ENCODE measurements at places on chromosomes 6 and 20.

GRCh38 chr20:17438436-17439039 lies 92.6 kb downstream of the BFSP1 start:
- DNase-seq: no peak

DNA sequence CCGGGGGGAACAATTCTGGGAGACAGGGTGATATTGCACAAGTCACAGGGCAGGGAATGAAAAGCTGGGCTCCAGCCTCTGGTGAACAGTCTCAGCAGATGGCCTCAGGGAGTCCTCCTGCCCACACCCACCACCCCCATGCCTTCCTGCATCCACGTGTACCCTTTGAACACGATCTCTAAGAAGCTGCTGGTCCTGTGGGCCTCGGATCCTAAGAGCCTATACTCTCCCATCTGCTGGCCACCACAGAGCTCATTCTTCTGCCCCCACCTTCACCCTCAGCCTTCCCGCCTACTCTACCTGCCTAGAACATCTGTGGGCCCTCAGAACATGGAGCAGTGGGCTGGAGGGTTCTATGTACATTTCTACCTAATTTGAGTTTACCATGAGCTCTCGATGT lies 60.3 kb downstream of the TRERF1 start:
- no peak for DNase-seq

DNA sequence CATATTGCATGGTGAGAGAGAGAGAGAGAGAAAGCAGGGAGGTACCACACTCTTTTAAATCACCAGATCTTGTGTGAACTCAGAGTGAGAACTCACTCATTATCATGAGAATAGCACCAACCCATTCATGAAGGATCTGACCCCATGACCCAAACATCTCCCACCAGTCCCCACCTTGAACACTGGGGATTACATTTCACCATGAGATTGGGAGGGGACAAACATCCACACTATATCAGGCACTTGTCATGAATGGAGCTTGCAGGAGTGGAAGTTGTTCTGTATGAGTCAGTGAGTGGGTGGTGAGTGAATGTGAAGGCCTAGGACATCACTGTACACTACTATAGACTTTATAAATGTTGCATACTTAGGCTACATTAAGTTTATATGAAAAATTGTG lies 47.7 kb upstream of the RNF182 start:
- DNase-seq: no peak

DNA sequence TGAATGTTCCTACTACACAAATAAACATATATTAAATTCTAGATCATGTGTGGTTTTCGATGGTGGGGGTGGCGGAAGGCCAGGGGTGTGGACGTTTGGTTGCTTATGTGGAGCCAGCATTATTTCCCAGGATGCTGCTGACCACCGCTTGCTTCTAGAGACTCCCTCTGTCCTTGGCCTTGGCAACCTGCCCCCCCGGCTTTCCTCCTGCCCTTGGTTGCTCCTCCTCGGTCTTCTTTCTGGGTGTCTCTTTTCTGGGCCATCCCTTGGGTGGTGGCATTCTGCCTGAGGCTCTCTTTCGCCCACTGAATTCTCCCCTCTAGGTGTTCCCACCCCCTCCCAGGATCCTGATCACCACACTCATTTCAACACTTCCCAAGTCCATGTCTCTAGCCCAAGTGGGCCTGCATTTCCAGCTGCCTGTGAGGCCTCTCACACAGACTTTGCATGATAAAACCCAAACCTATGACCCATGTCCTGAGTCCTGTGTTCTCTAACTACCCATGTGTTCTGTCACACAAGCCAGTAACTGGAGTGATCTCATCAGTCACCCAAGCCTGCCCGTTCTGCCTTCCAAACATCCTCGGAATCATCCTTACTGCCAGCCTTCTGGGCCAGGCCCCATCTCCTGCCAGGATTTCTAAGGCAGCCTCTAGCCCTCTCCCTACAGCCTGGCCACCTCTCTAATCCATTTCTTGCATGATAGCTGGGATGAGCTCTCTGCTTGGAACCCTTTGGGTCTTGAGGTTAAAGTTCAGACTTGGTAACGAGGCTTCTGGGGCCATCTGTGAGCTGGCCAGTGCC lies 71.2 kb downstream of the CDS2 start:
- no peak for DNase-seq

DNA sequence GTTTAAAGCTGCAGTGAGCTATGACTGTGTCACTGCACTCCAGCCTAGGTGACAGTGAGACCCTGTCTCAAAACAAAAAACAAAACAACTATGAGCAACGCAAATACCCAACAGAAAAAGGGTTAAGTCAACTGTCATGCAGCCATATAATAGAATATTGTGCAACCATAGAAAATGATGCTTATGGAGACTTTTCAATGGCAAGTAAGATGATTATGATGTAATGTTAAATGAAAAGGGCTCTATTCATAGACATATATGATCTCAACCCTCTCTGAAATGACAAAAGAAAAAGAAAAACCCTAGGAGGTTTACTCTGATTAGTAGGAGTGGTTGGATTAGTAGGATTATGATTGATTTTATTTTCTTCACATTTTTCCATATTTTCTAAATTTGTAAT lies 41.3 kb upstream of the TBC1D7 start:
- no peak for DNase-seq

- no peak for DNase-seq
Measured at GRCh38 chr20:46322641-46323040, 14.3 kb upstream of the CDH22 start.

- DNase-seq: no peak
Measured at GRCh38 chr6:72522735-72523141, 99.1 kb upstream of the KCNQ5 start.

DNA sequence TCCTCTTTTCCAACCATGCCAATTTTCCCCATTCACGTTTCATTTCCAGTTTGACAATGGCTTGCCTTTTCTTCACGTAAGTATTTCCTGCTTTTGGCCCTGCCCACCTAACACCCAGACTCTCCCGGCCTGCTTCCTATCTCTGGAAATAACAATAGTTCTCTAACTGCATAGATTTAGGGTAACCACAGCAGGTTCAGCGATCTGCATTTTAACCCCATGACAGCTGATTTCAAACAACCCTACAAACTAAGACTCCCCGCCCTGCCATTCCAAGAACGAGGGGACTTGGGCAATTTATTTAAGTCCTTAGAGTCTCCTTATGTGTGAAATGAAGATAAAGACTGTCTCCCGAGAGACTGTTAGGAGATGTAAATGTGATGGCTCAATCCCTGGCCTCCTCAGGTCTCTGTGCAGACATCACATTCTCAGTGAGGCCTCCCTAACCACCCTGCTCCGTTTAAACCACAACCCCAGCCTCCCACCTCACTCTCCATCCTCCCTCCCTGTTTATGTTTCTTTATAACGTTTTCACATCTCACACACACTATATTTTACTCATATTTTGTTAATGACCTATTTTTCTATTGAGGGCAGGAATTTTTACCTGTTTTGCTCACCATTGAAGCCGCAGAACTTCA lies 134.8 kb downstream of the GJA10 start:
- no peak for DNase-seq

- DNase-seq: no peak
Measured at GRCh38 chr20:58235010-58235409, 6.6 kb upstream of the ANKRD60 start.

- DNase-seq: no peak
Measured at GRCh38 chr6:117329926-117330325, 64.6 kb downstream of the VGLL2 start.

GRCh38 chr6:167547751-167548150 lies 222.9 kb downstream of the TTLL2 start:
- DNase-seq: no peak

DNA sequence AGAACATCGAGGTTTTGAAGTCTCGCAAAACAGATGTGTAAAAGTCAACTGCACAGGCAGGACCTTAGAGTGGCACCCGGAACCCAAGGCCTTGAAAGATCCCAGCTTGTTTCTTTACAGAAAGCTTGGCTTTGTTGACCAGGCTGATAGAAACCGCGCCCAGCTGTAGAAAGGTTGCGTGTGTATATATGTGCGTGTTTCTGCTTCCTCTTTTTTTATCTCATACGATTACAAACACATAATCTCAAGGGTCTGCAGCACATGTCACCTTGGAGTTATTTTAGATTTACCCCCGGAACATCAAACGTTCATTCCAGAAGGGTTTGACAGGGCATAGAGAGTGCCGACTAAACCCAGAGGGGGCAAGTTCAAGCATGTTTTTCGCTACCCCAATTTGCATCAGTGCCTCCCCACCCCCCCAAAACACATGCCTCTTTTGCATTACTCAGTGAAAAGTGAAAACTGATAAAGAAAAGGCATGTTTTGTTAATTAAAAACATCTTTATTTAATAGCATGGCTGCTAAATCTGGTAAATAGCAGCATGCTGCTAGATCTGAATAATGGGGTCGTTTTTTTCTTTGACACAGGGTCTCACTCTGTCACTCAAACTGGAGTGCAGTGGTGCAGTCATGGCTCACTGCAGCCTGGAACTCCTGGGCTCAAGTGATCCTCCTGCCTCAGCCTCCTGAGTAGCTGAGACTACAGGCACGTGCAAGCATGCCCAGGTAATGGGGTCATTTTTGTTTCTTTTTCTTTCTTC lies 33.2 kb upstream of the NCOA3 start:
- DNase-seq: no peak

DNA sequence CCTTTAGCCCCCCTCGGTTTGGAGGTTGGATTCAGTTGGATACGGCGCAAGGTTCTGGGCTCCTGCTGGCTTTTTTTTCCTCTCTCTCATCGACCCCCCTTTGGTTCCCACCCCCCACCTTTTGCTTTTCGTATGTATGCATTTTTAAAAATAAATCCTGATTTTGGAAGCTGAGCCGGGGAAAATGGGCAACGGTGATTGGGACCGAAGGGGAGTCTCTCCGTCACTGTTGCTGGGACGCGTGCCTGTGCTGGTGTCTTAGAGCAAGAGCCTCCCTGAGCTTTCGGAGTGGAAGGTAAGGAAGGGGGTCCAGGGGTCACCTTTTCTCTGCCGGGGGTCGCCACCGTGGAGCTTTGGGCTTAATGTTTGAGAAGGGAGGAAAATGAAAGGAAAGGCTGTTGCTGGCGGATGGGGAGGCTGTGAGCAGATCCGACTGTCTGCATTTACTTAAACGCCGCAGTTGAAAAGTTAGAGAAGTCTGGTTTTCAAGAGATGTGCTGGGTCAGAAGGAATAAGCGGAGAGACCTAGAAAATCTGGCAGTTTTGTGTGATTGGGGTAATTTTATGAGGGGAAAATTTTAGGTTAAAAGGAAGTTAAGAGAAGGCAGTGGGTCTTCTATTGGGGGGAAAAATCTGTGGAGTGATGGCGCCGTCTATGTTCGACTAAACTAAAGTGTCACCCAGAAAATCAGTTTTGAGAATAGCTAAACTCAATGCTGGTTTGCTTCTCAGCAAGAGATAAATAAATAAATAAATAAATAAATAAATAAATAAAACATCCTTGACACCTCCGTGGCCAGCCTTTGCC lies 828 bp downstream of the ADGRB3 start:
- no peak for DNase-seq

- no peak for DNase-seq
Measured at GRCh38 chr6:146153040-146153758, 124.3 kb downstream of the GRM1 start.

DNA sequence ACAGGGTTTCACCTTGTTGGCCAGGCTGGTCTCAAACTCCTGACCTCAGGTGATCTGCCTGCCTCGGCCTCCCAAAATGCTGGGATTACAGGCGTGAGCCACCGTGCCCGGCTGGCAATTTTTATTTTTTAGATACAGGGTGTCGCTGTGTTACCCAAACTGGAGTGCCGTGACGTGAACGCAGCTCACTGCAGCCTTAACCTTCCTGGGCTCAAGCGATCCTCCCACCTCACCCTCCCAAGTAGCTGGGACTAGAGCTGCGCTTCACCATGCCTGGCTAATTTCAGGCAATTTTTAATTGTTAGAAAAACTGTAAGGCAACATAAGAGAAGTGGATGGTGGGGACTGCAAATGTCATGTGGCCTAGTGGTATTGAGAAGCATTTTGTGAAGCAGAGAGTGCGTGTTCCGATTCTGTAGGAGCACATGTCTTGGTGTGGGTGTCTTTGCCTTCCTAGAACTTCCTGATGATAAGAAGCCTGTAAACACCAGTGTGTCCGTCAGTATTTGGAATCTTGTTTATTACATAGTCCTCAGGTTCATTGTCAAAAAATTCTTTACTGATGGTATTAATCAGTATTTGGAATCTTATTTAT lies 18.0 kb downstream of the JARID2 start:
- DNase-seq: no peak
